ENCODE measurements at places on chromosomes 12 and 14. TPM values are rescaled to one million over a fixed set of nuclear protein-coding genes. Genes with fewer than 3 reads are reported as not detected.

- no peak for DNase-seq
These were observed 190.3 kb downstream of the KCNH5 start for GRCh38 chr14:62854951-62855350.

- DNase-seq = no peak
These were observed 1.5 kb upstream of the LTA4H start for GRCh38 chr12:96036765-96037455.

DNA sequence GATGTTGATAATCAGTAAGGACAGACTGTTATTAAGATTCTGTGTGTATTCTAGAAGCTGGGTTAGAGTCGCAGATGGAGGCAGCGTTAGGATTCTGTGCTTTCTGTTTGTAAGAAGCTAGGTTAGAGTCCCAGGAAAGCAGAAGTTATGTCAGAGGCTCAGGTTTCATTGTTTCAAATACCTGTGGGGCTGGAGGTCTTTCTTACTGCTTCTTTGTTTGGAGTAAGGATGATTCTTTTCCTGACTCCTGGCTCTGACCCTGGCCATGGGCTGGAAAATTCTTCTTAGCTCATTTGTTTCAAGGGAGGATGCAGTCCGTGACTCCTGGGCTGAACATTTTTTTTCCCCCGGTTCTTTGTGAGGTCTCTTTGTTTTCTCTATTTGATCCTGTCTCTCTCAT, 5.2 kb downstream of the MUCL1 start:
- no peak for DNase-seq

- DNase-seq = peak; percentile 75
These were observed 4.3 kb upstream of the DHRS2 start for GRCh38 chr14:23631702-23632460.

GRCh38 chr14:29352706-29353080, 575.0 kb downstream of the PRKD1 start:
- no peak for DNase-seq

DNA sequence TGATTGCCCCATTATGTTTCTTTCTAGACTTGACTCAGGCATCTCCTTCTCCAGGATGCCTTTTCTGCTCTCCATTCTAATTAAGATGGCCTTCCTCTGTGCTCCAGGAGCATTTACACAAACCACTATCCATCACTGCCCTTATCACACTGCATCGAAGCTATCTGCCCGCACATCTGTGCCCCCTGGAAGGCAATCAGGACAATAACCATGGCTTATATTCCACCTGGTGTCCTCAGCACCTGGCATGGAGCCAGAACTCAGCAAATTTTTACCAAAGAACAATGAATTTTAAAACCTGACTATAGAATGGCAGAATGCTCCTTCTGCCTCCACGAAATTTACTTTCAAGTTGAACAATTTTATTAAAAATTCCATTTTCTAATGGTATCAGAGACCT, 465.8 kb downstream of the APAF1 start:
- no peak for DNase-seq

GRCh38 chr12:46549527-46550265, 177.1 kb upstream of the SLC38A2 start:
- no peak for DNase-seq

GRCh38 chr14:61221906-61222305, 59.2 kb downstream of the TMEM30B start:
- DNase-seq = no peak

DNA sequence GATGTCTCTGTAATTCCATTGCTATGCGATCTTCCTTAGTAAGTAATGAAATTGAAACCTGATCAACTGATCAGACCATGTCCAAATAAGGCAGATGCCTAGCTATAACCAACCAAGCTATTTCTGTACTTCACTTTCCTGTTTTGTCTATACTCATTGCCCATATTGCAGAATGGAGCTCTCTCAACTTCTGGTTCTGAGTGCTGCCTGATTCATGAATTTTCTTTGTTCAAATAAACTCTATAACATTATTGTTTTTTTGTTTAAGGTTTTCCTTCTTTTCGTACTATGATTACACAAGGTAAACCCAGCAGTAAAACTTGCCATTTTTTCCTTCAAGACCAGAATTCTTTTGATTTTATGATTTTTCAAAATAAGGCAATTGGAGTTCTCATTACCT, 16.3 kb downstream of the COX16 start:
- no peak for DNase-seq

MGAT4C gene
- not detected for polyA plus RNA-seq

MSI1 gene
- not detected for polyA plus RNA-seq

LYSET gene
- 37.3 TPM for polyA plus RNA-seq

OR6C2 gene
- not detected for polyA plus RNA-seq

CLEC4D gene
- polyA plus RNA-seq = not detected

FBLN5 gene
- polyA plus RNA-seq = 23.7 TPM

PTGDR gene
- 7.2 TPM for polyA plus RNA-seq

LHX5 gene
- not detected for polyA plus RNA-seq

PLEKHG7 gene
- polyA plus RNA-seq = 0.16 TPM
